ENCODE measurements at places on chromosomes 16 and 17.

DNA sequence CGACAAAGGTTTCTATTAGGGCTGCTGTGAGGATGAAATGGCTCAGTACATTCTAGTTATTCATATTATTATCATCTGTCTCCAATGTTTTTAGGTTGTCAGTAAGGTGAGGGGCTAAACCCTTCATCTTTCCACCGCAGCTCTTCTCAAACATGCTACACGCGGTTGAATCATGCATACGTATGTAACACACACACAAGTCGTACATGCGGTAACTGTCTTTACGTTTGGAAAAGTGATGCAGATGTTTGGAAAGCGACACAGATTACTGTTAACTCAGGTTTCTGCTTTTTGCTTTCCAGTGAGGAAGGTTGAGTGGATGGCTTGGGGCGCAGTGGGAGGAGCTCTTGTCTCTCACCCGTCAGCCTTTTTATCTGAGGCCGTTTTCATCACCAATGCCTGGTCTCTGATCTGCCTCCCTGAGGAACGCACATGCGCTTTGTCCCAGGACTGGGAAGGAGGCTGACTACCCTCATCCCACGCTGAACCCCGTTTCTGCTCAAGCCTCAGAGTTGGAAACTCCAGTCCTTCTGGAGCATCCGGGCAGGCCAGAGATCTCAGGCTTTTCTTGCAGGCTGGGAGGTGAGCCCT lies 3.2 kb upstream of the FOXL1 start:
- DNase-seq = no peak

DNA sequence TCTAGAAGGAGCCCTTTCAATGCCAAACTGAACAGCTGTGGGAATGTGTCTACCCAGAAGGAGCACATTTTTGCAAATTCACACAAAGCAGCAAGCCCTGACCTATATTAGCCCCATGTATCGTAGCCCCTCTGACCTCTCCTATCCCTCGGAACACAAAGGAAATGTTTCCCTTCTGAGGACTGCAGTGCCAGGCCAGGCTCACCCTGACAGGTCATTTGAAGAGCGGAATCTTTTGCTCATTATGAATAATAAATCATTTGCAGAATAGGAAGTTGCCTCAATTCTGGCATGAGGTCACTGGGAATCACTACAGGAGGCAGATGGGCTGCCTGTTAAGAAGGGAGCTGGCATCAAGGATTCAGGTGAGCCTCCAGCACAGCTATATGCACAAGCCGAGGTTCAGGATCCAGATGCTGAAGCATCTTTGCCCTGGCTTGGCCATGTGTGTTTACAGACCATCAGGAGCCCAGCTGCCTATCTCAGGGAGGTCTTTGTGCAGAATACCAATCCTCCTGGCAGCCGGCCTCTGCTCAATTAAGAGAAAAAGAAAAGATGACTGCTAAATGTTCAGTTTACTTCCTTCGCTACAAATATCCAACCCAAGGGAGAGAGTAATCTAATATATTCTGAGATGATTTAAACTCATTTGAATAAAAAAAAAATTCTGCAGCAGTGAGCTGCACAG lies 119.4 kb downstream of the USP31 start:
- DNase-seq = no peak

- peak; percentile 81 for DNase-seq
Measured at GRCh38 chr17:74798239-74798707, 22.1 kb upstream of the NAT9 start.

DNA sequence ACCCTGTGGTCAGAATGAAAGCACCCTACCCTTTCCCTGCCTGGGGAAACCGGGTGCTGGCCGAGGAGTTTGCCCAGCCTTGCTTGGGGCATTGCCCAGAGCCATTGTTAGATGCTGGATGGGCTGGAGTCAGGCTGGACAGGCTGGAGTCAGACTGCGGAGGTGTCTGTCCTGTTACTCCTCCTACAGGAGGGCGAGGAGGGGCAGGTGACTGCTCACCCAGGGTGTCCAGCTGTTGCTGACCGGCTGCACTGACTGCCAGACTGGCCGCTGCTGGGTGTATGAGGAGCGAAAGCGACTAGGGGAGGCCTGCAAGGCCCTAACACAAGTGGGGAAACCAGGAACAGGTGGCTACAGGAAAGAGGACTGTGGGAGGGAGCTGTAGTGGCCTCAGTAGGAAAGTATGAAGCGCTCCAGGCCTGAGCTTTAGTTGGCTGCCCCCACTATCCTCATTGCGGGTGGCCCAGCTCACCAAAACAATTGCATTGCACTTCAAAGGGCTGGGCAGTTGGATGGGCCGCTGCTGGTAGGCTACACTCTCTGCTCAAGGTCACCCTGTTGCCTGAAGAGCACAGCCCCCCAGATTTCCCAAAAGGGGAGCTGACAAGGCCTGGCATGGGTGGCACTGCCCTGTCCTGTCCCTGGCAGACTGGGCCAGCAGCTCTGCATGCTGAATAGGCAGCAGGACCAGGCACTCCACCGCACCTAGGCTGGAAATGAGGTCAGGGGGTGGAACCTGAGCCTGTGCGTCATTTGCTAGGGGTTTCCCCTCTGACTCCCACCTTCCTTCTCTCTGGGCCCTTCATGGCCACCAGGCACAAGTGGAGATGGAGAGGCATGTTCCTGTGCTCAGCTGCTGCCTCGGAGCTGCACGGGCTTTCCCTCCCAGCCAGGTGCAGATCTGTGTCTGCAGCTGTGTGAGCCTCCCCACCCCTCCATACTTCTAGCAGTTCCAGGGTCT lies 18.4 kb downstream of the LDHD start:
- DNase-seq = no peak

- DNase-seq = no peak
Measured at GRCh38 chr17:2033153-2033552, 3.2 kb downstream of the DPH1 start.

DNA sequence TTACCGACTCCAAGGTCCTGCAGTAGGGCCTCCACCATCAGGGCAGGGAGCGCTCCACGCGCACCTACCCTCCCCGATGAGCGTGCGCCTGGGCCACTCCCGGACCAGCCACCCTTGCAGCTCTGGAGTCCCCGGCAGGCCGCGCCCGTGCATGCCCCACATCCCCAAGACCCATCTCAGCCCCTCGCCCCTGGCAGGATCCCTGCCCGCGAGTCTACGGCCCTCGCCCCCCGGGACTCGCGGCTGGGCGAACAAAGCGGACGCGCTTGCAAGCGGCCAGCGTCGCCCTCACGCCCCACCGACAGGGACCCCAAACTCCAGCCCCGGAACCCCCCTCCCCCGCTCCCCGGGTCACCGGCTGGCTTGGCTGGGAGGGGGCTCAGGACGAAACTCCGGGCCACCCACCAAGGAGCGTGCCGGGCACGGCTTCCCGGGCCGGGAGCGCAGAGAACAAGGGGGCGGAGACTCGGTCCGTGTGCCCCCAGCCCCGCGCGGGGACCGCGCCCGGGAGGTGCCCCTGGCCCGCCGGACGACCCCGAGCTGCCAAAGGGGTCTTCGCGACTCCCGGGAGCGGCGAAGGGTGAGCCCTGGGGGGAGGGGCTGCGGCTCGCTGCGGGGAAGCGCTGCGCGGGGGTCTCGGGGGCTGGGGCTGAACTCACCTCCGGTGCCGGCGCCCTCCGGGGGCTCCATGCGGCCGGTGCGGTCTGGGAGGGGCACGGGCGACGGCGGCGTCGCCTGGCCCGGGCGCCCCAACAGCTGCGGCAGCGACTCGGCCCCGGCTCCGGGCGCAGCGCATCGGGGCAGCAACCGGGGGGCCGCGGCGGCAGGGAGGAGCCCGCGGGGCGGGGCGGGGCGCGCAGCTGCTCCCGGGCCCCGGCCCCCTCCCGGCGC lies at the start of gene DBNDD1:
Gene DBNDD1, minus strand, starts transcription at position 805 of the 891 bp plus-strand sequence. Its CDS starts 115 bp downstream, at position 690.
- no peak for DNase-seq
